ENCODE measurements at places on chromosomes 6 and 20.
A peak's percentile ranks its signal among the peaks of the same experiment; 100 is the strongest.

- DNase-seq: no peak
Measured at GRCh38 chr6:37160922-37161778, 8.8 kb upstream of the PIM1 start.

DNA sequence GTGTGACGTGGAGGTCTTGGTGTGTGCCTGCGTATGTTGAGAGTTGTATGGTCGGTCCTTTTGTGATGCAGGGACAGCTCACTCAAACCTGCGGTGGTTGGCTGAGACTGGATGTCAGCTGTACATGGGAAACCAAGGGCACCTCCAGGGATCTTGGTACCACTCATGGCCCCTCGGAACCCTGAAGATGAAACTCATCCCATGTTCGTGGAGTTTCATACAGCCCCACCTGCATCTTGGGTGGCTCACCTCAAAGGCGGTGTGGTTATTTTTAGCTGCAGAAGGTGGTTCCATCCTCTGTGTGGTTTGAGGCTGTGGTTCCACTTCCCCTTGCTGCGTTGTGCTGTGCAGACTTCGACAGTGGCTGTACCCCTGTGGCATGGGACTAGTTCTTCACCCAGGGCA, 52.6 kb upstream of the SLC22A1 start:
- no peak for DNase-seq

DNA sequence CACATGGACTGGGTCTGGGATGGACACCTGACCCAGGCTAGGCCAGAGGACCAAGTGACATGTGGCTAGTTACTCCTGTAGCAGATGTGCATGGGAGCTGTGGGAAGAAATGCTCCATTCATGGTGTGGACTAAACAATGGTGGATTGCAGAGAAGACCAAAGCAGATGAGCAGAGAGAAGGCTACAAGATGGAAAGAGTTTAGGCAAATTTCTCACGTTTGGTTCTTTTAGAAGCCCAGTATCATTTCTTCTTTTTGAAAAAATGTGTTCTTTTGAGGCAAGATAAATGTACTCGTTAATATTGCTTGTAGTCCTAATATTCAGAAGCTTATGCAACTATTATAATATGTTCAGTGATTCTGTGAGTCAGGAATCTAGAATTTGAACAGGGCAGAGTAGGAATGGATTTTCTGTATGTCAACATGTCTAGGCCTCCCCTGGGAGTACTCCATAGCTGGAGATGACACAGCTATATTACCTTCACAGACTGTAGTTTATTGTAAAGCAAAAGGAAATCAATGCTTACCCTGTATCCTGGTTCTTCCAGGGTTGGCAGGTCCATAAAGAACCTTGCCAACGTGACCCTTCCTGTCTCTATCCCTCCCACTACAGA, 2.3 kb upstream of the BTN2A1 start:
- no peak for DNase-seq

GRCh38 chr6:32937230-32937633, 3.6 kb downstream of the HLA-DMB start:
- no peak for DNase-seq

DNA sequence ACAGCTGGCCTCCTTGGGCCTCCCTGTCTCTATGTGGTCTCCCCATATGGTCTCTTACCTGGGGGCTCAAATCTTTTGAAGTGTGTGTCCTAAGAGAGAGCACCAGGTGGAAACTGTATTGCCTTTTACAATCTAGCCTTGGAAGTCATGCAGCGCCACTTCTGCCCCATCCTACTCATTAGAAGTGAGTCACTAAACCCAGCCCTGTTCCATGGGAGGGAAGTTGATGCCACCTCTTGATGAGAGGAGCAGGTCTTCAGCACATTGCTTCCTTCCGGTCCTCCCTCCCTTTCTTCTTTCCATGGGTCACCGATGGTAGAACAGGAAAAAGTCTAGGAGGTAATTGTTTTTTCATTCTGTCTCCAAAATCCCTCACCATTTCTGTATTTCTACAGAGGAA, 156.3 kb downstream of the FOXA2 start:
- DNase-seq: no peak

- DNase-seq: no peak
Measured at GRCh38 chr6:24874776-24875533, 60.8 kb downstream of the RIPOR2 start.

- DNase-seq: no peak
Measured at GRCh38 chr6:11367638-11368199, 135.3 kb upstream of the NEDD9 start.

DNA sequence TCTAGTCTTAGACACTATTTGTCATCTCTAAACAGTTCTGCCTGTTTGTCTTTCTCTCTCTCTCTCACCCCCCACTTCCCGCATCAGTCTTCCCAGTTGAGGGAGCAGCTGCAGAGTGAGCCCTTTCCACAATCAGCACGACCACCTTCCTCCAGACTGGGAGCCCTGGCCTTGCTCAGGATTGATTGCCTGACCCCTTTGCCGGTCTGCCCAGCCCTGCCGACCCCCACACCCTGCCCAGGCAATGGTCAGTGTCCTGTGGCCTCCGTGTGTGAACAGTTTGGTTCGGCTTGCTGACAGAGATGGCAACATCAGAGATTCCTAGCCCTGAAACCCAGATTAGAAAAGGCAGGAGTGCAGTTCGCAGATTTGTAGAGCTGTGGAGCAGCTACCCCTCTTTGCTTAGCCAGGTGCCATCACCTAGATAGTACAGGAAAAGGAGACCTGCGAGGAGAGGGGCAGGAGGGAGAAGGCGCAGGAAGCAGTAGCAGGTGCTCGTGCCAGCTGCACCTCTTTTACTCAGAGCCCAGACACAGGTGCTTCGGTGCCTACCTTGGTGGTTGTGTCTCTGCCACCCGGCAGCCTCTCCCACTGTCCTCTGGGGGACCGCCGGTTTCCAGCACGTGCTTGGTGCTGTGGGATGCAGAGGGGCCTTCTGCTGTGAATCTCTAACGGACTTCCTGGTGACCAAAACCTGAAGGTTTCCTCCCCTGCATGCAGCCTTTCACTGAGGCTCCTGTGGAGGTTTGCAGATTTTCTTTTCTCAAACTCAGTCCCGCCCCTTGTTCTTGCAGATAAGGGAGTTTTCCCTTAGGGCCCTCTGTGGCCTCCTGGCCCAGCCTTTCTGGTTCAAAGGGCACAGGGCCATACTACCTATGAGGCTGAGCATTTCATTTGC, 92.4 kb downstream of the SCML4 start:
- no peak for DNase-seq

DNA sequence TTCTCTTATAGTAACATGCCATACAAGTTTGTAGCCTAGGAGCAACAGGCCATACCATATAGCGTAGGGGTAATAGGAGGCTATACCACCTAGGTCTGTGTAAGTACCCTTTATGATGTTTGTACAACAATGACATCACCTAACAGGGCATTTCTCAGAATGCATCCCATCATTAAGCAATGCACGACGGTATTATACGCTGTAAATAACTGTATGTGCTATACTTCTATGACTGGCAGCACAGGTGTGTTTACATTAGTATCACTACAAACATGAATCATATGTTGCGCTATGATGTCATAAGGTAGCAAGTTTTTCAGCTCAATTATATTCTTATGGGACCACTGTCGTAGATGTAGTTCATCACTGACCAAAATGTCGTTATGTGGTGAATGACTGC, 31.0 kb downstream of the ADNP start:
- no peak for DNase-seq

GRCh38 chr6:147621263-147621662, 112.8 kb downstream of the SAMD5 start:
- DNase-seq: no peak

GRCh38 chr20:1264727-1265126, 1.4 kb upstream of the SNPH start:
- DNase-seq: no peak

GRCh38 chr20:61600016-61600415, 348.0 kb downstream of the CDH4 start:
- no peak for DNase-seq

DNA sequence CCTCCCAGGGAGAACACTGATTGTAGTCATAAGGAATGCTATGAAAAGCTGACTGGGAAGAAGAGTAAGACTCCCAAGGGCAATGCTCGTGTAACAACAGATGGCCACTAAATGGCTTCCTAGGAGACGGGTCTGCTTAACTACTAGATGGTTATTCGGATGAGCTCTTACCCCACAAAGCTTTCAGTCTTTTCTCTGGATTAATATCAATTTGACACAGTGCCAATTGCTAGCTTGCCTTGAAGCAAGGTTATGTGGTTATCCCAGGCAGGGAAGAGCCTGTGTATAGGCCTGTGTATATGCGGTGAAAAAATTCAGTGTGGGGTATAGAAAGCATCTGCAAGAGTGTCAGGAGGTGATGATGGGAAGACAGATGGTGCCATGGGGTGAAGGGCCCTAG, 86.4 kb upstream of the NOX3 start:
- DNase-seq: no peak

DNA sequence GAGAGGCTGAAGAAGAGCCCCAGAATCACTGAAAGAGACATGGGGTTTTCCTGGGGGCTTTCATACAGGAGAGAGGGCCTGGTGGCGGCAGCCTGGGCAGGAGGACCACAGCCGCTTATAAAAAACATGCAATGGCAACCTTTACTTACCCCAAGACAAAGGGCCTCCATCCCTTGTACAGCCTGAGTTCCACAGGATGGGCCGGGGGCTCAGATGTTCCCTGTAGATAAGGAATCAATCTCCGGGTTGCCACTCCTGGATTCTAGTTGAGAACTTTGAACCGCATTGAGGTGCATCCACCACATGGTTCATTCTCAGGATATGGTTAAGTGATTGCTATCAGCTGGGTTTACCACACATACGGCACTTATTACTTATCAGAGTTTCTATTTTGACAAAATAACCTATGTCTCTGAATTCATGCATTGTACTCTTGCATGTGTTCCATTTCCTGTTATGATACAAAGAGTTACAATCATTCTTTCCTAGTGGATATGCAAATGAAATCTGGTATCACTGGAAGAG, 677.6 kb downstream of the KIF16B start:
- DNase-seq: no peak

GRCh38 chr6:108622641-108623298, 62.1 kb downstream of the FOXO3 start:
- peak; percentile 88 for DNase-seq

- DNase-seq: no peak
Measured at GRCh38 chr6:11414176-11414963, 123.2 kb upstream of the TMEM170B start.

GRCh38 chr6:72968704-72969103, 256.6 kb downstream of the KHDC1L start:
- DNase-seq: peak; percentile 72

- DNase-seq: no peak
Measured at GRCh38 chr20:36491901-36492617, 49.3 kb upstream of the MYL9 start.

DNA sequence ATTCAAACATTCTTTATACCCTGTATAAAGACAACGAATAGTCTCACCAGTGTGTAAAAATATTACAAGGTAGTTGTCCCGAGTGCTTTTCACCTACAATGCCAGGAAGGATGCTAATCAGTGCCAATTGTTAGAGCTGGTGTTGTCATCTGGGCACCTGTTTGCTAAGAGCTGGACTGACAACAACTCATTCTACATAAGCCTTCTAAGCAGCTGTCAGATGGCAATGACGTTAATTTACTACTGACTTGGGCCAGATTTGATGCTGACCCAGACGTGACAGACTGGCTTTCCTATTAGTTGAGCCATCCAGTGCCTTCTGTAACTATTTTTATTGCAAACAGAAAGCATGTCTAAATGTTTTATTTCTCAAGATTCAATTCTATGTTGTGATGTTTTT, 355.2 kb downstream of the ADGRB3 start:
- DNase-seq: no peak

- DNase-seq: peak; percentile 32
Measured at GRCh38 chr20:60036746-60037499, 78.7 kb downstream of the CDH26 start.

DNA sequence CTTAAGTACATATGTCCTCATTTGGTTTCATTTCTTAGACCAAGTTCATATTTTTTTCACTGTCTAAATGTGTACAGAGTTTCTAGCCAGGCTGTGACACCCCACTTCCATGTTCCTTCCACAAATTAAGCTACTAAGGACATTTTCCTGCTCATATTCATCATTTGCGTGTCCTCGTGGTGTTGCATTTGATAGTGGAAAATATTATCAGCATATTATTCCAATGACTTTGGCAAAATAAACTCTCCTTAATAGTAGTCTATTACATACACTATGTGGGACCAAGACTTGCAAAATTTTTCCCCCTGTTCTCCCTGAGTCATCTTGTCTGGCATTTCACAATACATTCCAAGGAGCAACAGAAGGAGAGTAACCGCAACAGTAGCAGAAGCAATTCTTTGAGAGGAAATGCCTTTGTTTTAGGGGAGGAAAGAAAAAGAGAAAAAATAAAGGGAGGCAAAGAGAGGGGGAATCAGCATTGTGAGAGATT, 599.2 kb downstream of the COL12A1 start:
- peak; percentile 98 for DNase-seq

- no peak for DNase-seq
Measured at GRCh38 chr6:26067367-26067766, 19.9 kb upstream of the HFE start.

- peak; percentile 91 for DNase-seq
Measured at GRCh38 chr20:38109591-38110524, 55.2 kb downstream of the TGM2 start.

DNA sequence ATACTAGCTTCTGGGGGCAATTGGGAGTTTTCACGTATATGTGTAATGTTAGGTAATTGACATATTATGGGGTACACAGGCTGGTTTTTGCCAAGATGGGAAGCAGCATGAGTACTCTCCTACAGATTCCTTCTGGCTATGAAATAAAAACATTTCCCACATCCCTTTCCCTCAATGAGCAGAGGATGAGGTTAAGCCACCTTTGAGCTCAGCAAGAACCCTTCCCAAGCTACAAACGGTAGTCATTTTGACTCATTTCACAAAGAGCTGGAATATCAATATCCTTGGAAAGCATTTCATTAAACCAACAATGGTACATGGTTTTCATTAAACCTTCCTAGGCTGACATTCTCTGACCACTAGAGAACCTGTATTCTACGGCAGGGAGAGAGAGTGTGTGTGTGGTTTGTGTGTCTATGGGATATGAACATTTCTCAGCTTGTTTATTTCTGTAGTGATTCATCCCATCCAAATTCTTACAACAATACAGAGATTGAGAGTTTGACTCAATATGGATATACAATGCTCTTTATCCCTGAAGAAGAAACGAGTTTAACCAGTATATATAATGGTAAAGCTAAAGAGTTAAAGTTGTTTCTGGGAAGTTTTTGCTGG, 119.5 kb downstream of the ARHGAP18 start:
- peak; percentile 96 for DNase-seq
